ENCODE measurements at places on chromosomes 4 and X. TPM values are rescaled to one million over a fixed set of nuclear protein-coding genes. Genes with fewer than 3 reads are reported as not detected.
A peak's percentile ranks its signal among the peaks of the same experiment; 100 is the strongest.

DNA sequence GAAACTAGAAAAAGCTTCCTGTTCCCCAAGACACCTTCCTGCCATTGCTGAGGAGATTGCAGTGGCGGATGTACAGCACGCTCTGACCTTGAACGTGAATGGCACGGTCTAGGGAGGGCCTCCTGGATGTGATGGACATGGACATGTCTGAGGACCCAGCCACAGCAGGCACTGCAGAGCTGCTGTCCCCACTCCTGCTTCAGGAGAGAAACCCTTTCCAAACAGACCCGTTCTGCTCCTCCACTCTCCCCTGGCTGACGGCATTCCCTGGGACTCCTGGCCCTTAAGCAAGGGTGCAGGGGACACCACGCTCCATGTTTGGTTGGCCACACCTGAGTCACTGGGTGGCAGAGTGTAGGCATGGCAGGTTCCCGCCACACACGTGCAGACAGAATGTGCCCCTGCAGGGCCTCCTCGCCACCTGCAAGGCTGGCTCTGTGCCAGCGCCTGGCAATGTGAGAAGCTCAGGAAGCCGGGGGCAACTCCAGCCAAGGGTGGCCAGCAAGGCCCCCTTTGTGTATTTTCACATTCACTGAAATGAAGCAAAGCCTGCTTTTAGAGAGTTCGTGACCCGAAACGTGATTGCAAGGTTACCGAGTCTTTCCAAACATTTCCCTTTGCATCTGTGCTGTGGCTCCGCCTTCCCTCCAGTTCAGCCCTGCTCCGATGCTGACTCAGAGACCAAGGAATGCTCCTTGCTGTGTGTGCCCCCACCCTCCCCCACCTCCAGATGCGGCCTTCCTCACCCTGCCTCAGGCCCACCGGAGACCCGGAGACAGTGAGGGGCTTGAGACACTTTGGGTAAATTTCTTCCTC is 46.1 kb downstream of the HTRA3 start:
- DNase-seq: peak; percentile 87

GRCh38 chr4:62119195-62119594 is 919.1 kb downstream of the ADGRL3 start:
- DNase-seq: no peak

GRCh38 chr4:116020141-116020722 is 906.8 kb upstream of the NDST4 start:
- no peak for DNase-seq

DNA sequence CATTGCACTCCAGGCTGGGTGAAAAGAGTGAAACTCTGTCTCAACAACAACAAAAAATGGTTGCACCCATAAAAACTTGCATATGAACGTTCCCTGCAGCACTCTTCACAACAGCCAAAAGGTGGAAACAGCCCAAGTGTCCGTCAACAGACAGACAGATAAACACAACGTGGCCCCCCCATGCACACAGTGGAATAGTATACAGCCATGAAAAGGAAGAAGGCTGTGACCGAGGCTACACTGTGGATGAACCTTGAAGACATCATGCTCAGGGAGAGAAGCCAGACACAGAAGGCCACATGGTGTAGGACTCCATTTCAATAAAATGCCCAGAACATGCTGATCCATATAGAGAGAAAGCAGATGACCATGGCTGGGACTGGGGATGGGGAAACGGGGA is 33.5 kb upstream of the ASMTL start:
- no peak for DNase-seq

DNA sequence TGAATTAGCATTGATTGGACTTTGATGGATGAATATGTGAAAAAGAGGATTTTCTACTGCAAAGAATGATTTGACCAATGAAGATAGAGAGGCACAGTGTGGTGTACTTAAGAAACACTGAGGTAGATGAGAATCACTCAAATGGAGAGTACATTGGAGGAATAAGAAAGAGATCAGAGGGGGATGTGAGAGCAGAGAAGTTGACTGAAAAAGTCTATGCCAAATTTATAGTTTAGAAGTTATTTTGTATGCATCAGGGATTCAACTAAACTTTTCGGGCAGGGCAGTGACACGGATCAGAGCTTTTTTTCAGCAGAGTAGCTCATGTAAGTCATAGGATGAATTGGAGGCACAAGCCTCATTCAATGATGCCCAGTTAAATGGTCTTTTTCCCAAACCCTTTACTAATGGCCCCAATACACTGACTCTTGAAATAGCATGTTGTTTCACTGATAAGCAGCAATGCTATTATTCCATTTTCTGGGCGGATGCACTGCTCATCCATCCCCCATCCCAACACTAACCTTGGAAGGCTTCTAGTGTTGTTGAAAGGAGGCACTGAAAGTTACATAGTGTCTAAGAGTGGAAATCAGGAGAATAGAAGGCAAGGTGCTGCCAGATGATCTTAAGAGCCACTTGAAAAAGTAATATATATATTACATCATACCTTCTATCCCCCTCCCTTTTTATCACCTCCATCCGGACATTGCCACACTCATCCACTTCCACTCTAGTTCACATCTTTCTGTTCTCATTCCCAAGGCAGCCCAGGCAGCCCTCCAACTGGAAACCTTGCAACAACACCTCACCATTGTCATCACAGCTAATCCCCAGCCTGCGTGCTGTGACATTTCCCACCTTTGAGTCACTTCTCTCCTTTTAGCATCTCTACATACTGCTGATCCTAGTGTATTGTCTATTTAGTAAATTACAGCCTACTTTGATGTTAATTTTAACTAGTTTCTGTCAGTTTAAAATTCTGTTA is 46.1 kb downstream of the ARHGAP24 start:
- DNase-seq: no peak

DNA sequence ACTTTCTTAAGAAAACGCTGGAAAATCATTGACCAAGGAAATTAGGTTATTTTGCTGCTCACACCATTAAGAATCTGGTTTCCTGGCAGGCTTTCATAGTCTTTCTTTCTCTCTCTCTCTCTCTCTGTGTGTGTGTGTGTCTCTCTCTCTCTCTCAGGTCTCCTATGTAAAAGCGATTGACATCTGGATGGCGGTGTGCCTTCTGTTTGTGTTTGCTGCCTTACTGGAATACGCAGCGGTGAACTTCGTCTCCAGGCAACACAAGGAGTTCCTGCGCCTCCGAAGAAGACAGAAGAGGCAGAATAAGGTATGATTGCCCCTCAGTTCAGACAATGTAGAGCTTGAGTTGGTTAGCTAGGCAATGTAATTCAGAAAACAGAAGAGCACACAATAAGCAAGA is 161.2 kb downstream of the GLRA2 start:
- DNase-seq: no peak

DNA sequence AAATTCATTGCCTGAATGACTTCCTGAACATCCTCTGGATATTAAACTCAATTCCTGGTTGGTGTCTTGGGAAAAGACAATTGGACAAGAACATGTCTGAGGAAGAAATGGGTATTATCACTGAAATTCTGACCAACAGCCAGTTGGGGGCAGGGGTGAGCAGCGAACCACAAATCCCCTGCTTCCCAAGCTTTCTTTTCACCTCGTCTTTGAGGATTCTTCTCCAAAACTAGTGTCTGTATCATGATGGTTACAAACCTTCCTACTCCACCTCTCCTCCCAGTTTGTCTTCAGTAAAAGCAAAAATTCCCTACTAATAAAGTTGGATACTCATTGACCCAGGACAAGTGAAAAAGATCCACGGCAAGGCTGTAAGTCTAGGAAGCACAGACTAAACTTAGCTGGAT is 48.3 kb upstream of the WDR1 start:
- no peak for DNase-seq

Gene STS
- 5.5 TPM for polyA plus RNA-seq

Gene FRG2
- polyA plus RNA-seq: not detected

Gene AKAP14
- polyA plus RNA-seq: 0.24 TPM

All from right renal pelvis (tissue), 4 donors.